ENCODE measurements at places on chromosomes 1 and 21. TPM values are rescaled to one million over a fixed set of nuclear protein-coding genes. Genes with fewer than 3 reads are reported as not detected.

Gene FCRLA
- total RNA-seq: not detected

Gene TMEM51
- total RNA-seq: not detected

Gene TENT5C
- 173 TPM for total RNA-seq

Gene SPATA1
- not detected for total RNA-seq

Gene CFAP45
- total RNA-seq: 4.6 TPM

Gene TFAP2E
- total RNA-seq: 3.2 TPM

Gene SERTAD4
- total RNA-seq: not detected

Gene RSPH1
- not detected for total RNA-seq

Gene SLC45A3
- total RNA-seq: 1.7 TPM

Gene RNF186
- total RNA-seq: not detected

Gene PPP1R8
- 21.4 TPM for total RNA-seq

Gene LCE1D
- not detected for total RNA-seq

Gene NGF
- total RNA-seq: not detected

Gene CAMSAP2
- total RNA-seq: 2.8 TPM

Gene BTBD8
- total RNA-seq: 1.8 TPM

Gene C1orf185
- not detected for total RNA-seq

Gene IRF2BP2
- 482 TPM for total RNA-seq

Gene ABCA4
- not detected for total RNA-seq

Gene OR4F16
- total RNA-seq: not detected

Gene SLFNL1
- 0.22 TPM for total RNA-seq

Gene S100A14
- not detected for total RNA-seq

Gene NPHS2
- not detected for total RNA-seq

Gene RIPK4
- total RNA-seq: 0.37 TPM

Gene PAQR6
- total RNA-seq: 2.8 TPM

Gene TRIM17
- 2.0 TPM for total RNA-seq

Gene C1orf74
- 0.50 TPM for total RNA-seq

Gene SYPL2
- not detected for total RNA-seq

Gene DPT
- total RNA-seq: not detected

Gene CBS
- 0.37 TPM for total RNA-seq

Gene FAM229A
- 30.1 TPM for total RNA-seq

Gene LRRC7
- not detected for total RNA-seq

Gene NBPF1
- 17.6 TPM for total RNA-seq

Gene HRNR
- not detected for total RNA-seq

Gene SNX7
- 2.1 TPM for total RNA-seq

Gene RCOR3
- 64.0 TPM for total RNA-seq

Gene CELA3B
- not detected for total RNA-seq

Gene OPRD1
- not detected for total RNA-seq

Gene RGS4
- not detected for total RNA-seq

Gene ETNK2
- 12.7 TPM for total RNA-seq

Gene LEPR
- 1.9 TPM for total RNA-seq

Gene CNN3
- total RNA-seq: 1.7 TPM

Gene HES3
- total RNA-seq: not detected

Gene ZYG11A
- 0.20 TPM for total RNA-seq

Gene TTC24
- 0.94 TPM for total RNA-seq

Gene CAMK2N1
- total RNA-seq: 6.3 TPM

Gene XKR8
- 7.3 TPM for total RNA-seq

Gene KRTAP13-2
- not detected for total RNA-seq

Gene INAVA
- total RNA-seq: 0.39 TPM

Gene PFKL
- total RNA-seq: 176 TPM

Gene DMAP1
- 59.1 TPM for total RNA-seq
